ENCODE measurements at places on chromosomes 2 and 18.

GRCh38 chr18:35835366-35835765 lies 137.1 kb upstream of the RMP24 start:
- DNase-seq = no peak

GRCh38 chr2:107008843-107009242 lies 122.9 kb upstream of the ST6GAL2 start:
- no peak for DNase-seq

- DNase-seq = no peak
Observed at GRCh38 chr2:159849160-159849813, 51.3 kb upstream of the CD302 start.

DNA sequence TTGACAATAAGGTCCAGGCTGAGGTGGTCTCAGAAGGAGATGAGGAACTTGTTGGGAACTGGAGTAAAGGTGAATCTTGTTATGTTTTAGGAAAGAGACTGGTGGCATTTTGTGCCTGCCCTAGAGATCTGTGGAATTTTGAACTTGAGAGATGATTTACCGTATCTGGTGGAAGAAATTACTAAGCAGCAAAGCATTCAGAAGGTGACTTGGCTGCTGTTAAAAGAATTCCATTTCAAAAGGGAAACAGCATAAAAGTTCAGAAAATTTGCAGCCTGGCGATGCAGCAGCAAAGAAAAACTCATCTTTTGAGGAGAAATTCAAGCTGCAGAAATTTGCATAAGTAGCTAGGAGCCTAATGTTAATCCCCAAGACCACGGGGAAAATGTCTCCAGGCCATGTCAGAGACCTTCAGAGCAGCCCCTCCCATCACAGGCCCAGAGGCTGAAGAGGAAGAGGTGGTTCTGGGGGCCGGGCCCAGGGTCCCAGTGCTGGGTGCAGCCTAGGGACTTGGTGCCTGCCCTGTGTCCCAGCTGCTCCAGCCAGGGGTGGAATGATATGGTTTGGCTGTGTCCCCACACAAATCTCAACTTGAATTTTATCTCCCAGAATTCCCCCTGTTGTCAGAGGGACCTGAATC lies 73.5 kb downstream of the FIGN start:
- DNase-seq = no peak

DNA sequence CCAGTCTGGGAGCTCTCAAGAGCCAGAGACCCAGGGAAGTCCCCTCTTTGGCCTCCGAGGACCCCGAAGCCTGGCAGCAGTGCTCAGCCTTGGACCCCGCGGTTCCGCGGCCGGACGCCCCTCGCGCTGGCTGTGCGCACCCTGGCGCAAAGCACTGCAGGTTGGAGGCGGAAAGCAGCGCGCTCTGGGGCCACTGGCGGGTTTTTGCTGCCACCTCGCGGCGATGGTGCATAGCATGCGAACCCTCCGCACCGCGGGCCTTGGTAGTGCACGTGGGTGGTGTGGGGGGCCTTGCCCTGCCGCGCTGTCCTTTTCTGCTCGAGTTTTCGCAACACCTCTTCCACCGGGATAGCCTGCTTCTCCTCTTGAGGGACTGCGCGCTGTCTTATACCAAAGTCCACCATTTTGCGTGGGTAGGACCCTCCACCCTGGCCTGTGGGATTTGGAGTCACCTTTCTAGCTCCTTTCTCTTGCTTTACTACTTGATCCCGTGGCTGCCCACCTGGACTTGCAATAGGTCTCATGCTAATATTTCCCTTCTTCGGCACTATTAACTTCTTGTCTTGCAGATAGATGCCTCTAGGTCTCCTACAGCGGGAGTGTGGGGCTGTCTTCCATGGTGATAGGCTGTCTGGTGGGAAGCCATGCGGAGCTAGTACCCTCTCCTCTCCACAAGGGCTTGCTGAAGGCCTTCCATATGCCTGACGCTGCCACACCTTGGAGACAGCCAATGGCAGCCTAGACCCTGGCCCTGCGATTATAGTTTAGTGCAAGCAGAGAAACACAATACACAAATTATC lies 14.3 kb downstream of the SIX3 start:
- DNase-seq = peak; percentile 70

DNA sequence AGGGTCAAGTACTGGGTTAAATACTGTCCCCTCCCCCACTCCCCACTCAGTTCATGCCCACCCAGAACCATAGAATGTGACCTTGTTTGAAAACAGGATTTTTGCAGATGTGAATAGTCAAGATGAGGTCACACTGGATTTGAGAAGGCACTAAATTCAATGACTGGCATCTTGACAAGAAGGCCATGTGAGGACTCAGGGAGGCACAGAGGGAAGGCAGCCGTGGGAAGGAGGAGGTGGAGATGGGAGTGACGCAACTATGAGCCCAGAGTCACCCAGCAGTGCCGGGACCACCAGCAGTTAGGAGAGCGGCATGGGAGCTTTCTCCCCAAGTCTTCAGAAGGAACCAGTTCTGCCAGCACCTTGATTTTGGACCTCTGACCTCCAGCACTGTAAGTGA lies 257.3 kb downstream of the BCL2 start:
- no peak for DNase-seq

- DNase-seq = no peak
Observed at GRCh38 chr2:60260639-60261296, 292.7 kb downstream of the BCL11A start.

Data from stimulated activated naive CD4-positive, alpha-beta T cell treated with Interleukin-2 at 50 U/mL for 16 hours (primary cell).